ENCODE measurements at places on chromosomes 2 and 18. TPM values are rescaled to one million over a fixed set of nuclear protein-coding genes. Genes with fewer than 3 reads are reported as not detected.

The TMEM127 gene
- 34.6 TPM for total RNA-seq

The HOXD13 gene
- not detected for total RNA-seq

The SLC4A3 gene
- total RNA-seq: 2.6 TPM

The GRP gene
- not detected for total RNA-seq

The DOK6 gene
- 0.66 TPM for total RNA-seq

The OXER1 gene
- total RNA-seq: not detected

The DSEL gene
- 60.4 TPM for total RNA-seq

The LRRTM4 gene
- not detected for total RNA-seq

The ZSWIM2 gene
- not detected for total RNA-seq

The MAP3K19 gene
- total RNA-seq: not detected

The SPAG16 gene
- 21.0 TPM for total RNA-seq

The CEBPZ gene
- 43.2 TPM for total RNA-seq

The PROC gene
- 0.14 TPM for total RNA-seq

The TUBA4B gene
- not detected for total RNA-seq

The C1QL2 gene
- total RNA-seq: not detected

The BCL11A gene
- total RNA-seq: 1.6 TPM

The FAM124B gene
- total RNA-seq: 0.22 TPM

The AQP12B gene
- total RNA-seq: not detected

The CHRNG gene
- total RNA-seq: not detected

The SPHKAP gene
- total RNA-seq: under 0.01 TPM

The CYRIA gene
- 0.43 TPM for total RNA-seq

The TTC31 gene
- total RNA-seq: 22.8 TPM

The DPP10 gene
- total RNA-seq: not detected

The SULT1C2 gene
- not detected for total RNA-seq

The MEP1B gene
- not detected for total RNA-seq

The PCGF1 gene
- 27.8 TPM for total RNA-seq

The GRB14 gene
- total RNA-seq: not detected

The CCL20 gene
- total RNA-seq: 1.1 TPM

The COLEC11 gene
- total RNA-seq: 1.1 TPM

The IL36A gene
- not detected for total RNA-seq

The SMAD7 gene
- 33.7 TPM for total RNA-seq

The ATP6V1B1 gene
- total RNA-seq: 1.9 TPM

The GPAT2 gene
- total RNA-seq: 1.3 TPM

The ATP6V1C2 gene
- 0.14 TPM for total RNA-seq

The TTR gene
- not detected for total RNA-seq

The FAP gene
- total RNA-seq: 272 TPM

The PPP1R1C gene
- total RNA-seq: not detected

The APOB gene
- under 0.01 TPM for total RNA-seq

The RAMP1 gene
- total RNA-seq: 13.2 TPM

The ELAC1 gene
- total RNA-seq: 4.2 TPM

The RAX gene
- not detected for total RNA-seq

The LOXHD1 gene
- total RNA-seq: not detected

The LGALSL gene
- 4.4 TPM for total RNA-seq

The TDRD15 gene
- not detected for total RNA-seq

The YES1 gene
- 82.8 TPM for total RNA-seq

The AOX1 gene
- total RNA-seq: 11.9 TPM

The SCYGR8 gene
- not detected for total RNA-seq

The LTBP1 gene
- total RNA-seq: 265 TPM

The UGT1A8 gene
- total RNA-seq: not detected

The ARHGAP28 gene
- total RNA-seq: 0.44 TPM

Data from placental pericyte (primary cell).